ENCODE measurements at places on chromosomes 7 and 10. TPM values are rescaled to one million over a fixed set of nuclear protein-coding genes. Genes with fewer than 3 reads are reported as not detected.

The CDHR3 gene
- total RNA-seq = 0.62 TPM

The PLPP4 gene
- total RNA-seq = 0.27 TPM

The PITX3 gene
- 0.51 TPM for total RNA-seq

The CDNF gene
- 2.3 TPM for total RNA-seq

The GBX1 gene
- 0.57 TPM for total RNA-seq

GRCh38 chr7:70355198-70356020 is 757.1 kb downstream of the AUTS2 start:
- DNase-seq = no peak

The EIF4H gene
- total RNA-seq = 168 TPM

The GIMAP1 gene
- total RNA-seq = 3.5 TPM

DNA sequence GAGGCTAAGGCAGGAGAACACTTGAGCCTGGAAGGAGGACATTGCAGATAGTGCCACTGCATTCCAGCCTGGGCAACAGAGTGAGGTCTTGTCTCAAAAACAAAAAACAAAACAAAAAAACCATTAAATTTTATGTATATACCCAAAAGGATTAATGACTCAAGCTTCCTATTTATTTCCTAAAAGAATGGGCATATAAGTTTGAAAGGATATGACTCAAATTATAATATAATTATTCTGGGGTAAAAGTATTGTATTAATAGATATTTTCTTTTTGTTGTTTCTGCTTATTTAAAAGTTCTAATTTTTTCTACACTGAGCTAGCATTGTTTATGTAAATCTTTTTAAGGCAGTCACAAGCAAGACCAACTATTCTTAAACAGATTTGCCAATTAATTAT is 42.2 kb upstream of the CABCOCO1 start:
- DNase-seq = no peak

The NPTX2 gene
- total RNA-seq = 0.43 TPM

GRCh38 chr10:101858723-101859500 is 15.3 kb upstream of the KCNIP2 start:
- DNase-seq = no peak

The RNF148 gene
- 0.48 TPM for total RNA-seq

The GPR85 gene
- 4.6 TPM for total RNA-seq

The KLF14 gene
- not detected for total RNA-seq

- no peak for DNase-seq
Measured at GRCh38 chr10:133527771-133528271, 658 bp downstream of the CYP2E1 start.

The FGF8 gene
- not detected for total RNA-seq

GRCh38 chr7:15068324-15068723 is 165.8 kb upstream of the DGKB start:
- DNase-seq = no peak

DNA sequence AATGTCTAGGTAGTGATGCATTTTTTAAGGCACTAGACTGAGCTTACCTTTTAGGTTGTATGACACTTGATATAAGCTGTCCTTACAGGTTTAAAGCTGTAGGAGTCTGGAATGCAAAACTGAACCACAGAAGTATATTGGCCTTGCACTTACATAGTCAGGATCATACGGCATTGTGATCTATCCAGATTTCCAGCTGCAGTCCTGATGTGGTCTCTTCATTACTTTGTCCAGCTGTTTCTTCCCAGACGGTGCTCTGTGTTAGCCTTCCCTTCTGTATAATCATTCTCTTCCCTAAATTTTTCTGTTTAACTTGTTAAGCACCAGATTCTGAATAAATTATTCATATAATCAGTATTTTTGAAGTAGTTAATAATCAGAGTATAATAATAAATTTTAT is 67.1 kb downstream of the AUTS2 start:
- no peak for DNase-seq

GRCh38 chr10:5534051-5534821 is 9.5 kb downstream of the CALML3 start:
- peak; percentile 57 for DNase-seq

The GPR141 gene
- 0.40 TPM for total RNA-seq

The NPFFR1 gene
- not detected for total RNA-seq

DNA sequence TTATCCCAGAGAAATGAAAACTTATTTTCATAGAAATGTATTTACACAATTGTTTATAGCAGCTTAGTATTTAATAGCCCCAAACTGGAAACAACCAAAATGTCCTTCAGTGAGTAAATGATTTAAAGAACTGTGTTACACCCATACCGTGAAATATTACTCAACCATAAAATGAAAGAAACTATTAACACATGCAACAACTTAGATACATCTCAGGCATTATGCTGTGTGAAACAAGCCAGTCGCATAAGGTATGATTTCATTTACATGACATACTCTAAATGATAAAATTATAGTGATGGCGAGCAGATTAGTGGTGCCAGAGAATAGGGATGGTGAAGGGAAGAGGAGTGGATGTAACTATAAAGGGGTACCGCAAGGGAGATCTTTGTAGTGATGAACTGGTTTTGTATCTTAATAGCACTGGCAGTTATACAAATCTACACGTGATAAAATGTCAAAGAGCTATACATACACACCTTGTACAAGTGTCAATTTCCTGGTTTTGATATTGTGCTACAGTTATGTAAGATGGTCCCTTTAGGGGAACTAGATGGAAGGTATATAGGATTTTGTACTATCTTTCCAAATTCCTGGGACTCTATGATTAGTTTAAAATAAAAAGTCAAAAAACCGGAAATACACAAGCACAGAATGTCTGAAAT is 40.5 kb downstream of the MACC1 start:
- DNase-seq = no peak

- DNase-seq = no peak
Measured at GRCh38 chr7:47153576-47153975, 428.3 kb downstream of the TNS3 start.

The FAM171A1 gene
- 8.3 TPM for total RNA-seq

GRCh38 chr7:108091461-108091831 is 38.7 kb downstream of the LAMB4 start:
- no peak for DNase-seq

The ASIC3 gene
- 5.2 TPM for total RNA-seq

The ELN gene
- total RNA-seq = 41.2 TPM

DNA sequence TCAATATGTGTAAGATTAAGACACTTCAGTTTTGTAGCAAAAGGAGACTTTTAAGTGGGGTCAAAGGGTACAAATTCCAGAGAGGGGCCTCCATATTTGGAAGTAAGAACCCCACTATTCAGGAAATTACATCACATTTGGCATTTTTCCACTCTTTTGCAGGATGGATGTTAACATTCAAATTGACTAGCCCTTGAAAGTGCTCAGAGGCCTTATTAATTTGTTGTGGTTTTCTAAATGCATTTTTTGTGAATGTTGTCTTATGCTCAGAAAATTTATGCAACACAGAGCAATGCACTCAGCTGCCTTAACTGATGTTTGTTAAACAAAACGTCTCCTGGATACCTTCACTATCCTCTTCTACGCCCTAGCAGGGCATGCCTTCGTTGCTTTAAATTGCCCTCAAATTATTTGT is 50.9 kb upstream of the PDLIM1 start:
- no peak for DNase-seq

- DNase-seq = no peak
Measured at GRCh38 chr7:20439416-20440185, 108.9 kb downstream of the ITGB8 start.

- no peak for DNase-seq
Measured at GRCh38 chr7:129793506-129794310, 159.1 kb downstream of the UBE2H start.

DNA sequence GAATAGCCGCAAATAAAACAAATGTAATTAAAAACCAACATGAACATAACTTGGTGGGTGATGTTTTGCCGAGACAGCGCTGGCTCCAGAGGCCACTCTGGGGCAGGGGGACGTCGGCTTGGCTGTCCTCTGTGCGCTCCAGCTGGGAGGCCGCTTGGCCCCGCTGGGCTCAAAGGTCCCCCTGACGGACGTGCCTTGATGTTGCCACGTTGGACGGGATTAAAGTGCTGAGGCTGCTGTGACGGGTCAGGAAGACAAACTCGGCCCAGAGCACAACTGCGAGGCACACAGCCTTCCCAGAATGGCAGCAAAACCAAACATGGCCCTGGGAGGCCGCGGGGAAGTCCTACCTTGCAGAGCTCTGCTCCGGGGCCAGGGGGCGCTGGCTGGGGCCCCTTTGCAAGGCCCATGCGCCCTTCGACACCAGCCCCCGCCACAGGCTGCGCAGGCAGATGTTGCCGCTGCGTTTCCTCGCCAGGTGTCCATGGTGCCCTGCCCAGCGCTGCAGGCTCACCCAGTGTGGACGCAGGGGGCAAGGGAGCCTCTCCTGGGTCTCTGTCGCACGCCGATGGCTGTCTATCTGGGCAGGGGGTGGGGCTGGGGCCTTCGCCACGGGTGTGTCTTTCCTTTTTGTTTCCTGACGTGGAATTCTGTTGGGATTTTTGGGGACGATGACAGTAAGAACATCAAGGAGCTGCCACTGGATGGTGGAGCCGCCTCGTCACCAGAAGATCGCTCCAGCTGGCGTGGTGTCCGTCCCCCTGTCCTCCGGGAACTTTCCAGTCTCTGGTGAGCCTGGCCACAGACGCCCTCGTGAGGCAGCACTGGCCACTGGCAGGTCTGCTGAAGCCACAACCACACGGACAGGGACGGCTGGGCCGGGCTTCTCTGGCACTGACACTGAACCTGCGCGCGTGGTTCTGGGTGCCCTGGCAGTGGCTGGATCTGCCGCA is 99.6 kb upstream of the DIP2C start:
- no peak for DNase-seq
